Activated CD4-positive, CD25-positive, alpha-beta regulatory T cell (primary cell): ENCODE measurements at places on chromosomes 1 and 21.

DNA sequence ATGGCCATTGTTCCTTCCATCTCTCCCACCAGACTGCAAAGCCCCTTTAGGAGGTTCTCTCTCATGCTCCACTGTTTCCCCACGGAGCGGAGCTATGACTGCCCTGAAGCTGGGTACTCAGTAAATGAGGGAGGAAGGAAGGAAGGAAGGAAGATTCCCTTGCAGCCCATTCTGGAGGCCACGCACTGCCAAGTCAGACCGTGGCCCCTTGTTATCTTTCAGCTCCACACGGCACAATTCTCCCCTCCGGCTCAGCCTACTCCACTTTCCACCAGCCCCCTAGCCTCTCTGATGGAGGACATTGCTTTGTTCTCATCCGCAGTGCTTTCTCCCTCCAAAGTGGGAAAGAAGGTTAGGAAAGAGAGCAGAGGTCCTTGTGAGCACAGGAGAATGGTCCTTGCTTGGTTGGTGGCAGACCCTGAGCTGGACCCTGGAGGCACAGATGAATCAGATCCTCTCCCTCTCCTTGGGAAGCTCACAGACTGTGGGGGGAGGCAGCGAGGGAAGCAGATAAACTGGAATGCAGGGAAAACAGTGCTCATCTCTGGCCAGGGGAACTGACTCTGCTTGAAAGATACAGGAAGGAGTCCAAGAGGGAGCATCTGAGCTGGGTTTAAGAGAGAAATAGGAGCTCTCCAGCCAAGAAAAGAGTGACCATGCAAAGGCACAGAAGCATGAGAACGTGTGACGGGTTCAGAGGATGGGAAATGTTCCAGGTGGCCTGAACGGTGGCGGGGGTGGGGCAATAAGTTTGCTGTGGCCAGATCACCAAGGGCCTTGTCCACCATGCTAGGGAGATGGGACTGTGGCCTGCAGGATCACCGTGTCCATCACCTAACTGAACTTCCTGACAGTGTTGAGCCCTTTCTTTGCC, 52.6 kb downstream of the GLIS1 start:
- DNase-seq = no peak

DNA sequence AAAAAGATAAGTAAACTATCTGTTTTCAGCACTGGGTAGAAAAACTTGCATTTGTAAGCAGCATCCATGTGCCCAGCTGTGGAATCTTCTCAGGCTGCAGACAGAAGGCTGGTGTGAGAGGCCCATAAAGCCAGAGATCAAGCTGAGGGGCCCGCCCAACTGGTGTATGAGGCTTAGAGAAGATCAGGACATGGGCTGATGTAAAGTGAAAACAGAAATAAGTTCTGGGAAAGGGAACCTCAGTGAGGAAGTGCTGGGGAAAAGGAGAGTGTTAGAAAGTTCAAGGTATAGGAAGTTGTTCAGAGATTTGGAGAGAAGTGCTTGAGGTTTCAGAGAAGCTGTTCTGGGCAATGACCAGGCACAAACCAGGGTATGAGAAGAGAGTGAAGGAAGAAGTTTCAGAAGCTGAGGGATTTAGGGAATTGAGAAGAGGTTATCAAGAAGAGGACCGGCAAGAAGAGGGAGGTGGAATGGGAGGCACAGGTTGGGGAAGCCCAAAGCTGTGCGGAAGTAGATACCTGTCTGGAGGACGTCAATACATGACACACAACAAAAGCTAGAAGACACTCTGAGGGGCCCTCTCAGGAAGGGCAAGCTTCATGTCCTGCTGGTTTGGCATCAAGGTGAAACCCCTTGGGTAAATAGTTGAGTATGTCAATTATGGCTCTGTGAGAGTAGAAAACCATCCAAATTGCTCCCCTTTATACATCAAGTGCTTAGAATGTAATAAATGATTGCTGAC, 2.7 kb upstream of the CD5L start:
- no peak for DNase-seq

- no peak for DNase-seq
Measured at GRCh38 chr1:165456861-165457260, 11.9 kb upstream of the RXRG start.

- DNase-seq = no peak
Measured at GRCh38 chr1:33348676-33349080, 27.8 kb upstream of the A3GALT2 start.

- no peak for DNase-seq
Measured at GRCh38 chr1:110475362-110476027, 24.5 kb downstream of the PROK1 start.

- DNase-seq = peak; percentile 28
Measured at GRCh38 chr1:206935491-206936067, 10.7 kb downstream of the PIGR start.

- no peak for DNase-seq
Measured at GRCh38 chr1:115364780-115365155, 26.7 kb upstream of the NGF start.

GRCh38 chr1:4353090-4353856, 301.1 kb upstream of the AJAP1 start:
- DNase-seq = no peak

- DNase-seq = no peak
Measured at GRCh38 chr1:184449916-184450315, 63.1 kb downstream of the C1orf21 start.
